ENCODE measurements at places on chromosomes 4 and X.
A peak's percentile ranks its signal among the peaks of the same experiment; 100 is the strongest.

GRCh38 chr4:88002786-88003185 is 4.6 kb upstream of the PKD2 start:
- no peak for DNase-seq

DNA sequence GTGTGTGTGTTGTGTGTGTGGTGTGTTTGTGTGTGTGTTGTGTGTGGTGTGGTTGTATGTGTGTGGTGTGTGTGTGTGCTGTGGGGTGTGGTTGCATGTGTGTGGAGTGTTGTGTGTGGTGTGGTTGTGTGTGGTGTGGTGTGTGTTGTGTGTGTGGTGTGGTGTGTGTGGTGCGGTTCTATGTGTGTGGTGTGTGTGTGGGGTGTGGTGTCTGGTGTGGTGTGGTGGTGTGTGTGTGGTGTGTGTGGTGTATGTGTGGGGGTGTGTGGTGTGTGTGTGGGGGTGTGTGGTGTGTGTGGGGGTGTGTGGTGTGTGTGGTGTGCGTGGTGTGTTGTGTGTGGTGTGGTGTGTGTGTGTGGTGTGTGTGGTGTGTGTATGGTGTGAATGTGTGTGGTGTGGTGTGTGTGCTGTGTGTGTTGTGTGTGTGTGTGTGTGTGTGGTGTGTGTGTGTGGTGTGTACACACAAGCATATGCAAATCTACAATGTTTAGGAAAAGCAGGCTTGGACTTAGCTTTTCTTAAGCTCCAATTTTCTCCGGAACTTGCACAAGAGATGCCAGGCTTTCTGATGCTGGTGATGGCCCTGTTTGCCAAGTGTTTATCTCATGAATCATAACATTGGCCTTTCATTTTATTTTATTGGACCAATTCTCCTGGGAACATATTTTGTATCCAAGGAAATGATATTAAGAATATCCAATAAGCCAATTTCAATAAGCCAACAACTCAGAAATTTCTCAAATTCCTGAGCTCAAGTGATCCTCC is 148.7 kb downstream of the SPATA18 start:
- DNase-seq, result peak; percentile 80

DNA sequence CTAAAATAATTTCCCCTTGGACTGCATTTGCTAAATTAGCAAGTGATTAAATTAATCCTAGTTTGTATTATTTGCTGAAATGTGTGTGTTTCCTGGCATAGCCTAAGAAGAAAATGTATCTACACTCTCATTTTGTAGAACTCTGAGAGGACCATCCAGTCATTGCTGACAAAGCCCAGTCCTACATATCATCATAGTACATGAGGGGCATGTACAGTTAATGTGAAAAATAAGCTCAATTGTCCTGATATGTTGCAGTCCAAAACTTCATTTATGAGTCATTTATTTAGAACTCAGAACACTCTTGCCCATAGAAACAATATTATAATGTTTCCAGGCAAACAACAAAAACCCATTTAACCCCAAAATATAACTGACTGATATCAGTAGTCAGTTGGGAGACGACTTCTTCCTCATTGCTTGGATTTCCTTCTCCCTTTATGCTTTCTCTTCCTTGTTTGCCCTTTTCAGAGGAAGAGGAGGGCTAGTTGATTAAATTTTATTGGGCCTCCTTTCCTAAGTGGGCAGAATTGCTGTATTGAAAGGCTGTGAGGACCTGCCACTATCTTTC is 26.9 kb upstream of the BBS12 start:
- DNase-seq, result no peak

GRCh38 chrX:44203791-44204190 is 139.7 kb downstream of the EFHC2 start:
- no peak for DNase-seq

- DNase-seq, result no peak
These were observed 40.2 kb downstream of the ARHGAP10 start for GRCh38 chr4:147772056-147772455.

- peak; percentile 99 for DNase-seq
These were observed 121.1 kb upstream of the SORBS2 start for GRCh38 chr4:185933078-185933581.

DNA sequence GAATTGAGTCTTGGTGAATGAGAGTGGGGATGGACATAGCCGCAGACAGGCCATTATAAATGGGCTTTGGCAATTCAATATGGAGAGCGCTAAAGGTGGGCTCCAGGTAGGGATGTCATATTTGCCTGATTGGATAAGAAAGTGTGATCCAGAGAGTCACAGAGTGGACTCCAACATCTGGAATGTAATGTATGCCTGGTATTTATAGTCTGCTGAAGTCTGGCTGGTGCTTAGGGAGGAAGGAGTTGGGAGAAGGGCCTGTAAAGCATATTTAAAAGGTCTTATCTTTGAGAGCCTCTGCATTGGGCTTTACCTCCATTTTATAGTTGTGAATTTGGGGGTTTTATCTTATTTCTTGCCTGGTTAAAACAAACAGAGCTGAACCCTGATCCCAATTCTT is 153.2 kb downstream of the GALNTL6 start:
- peak; percentile 1 for DNase-seq

GRCh38 chr4:68396756-68397155 is 46.9 kb upstream of the YTHDC1 start:
- no peak for DNase-seq

- DNase-seq, result peak; percentile 22
These were observed 71.6 kb downstream of the RASL11B start for GRCh38 chr4:52933738-52934137.

- DNase-seq, result no peak
These were observed 956 bp downstream of the SORCS2 start for GRCh38 chr4:7193030-7193958.

- DNase-seq, result peak; percentile 83
These were observed 20.7 kb downstream of the HHIP start for GRCh38 chr4:144666539-144667175.

DNA sequence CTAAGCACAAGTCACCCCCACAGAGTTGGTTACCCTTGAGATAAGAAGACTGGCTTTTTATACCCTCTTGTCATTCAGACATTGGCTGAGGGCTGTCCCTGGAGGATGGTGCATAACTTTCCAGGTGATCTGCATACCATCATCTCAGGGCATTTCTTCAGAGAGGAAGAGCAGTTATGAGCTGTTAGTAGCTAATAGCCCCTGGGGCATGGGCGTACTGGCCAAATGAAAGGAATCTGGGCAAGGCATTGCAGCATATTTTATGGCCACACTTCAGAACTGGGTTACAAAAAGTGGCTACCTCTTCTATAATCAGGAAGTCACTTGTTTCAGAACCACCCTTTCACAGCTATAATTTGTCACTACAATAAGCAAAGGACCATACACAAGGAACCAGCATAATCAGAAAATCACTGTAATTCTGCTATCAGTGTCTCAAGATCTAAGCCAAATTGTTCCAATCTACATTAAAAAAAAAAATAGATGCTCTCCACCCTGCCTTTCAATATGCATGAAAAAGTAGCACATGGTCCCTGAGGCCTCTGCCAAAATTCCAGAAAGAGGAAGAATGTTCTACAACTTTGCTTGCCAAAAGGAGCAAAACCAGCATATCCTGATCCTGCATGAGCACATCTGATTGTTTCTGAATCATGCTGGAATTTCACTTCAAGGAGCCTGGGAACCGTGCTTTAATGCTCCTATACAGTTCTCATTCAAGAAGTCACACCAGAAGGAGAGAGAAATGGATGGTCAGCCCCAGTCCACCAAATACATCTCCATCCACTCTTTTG is 92.0 kb downstream of the TMEM144 start:
- DNase-seq, result peak; percentile 74

DNA sequence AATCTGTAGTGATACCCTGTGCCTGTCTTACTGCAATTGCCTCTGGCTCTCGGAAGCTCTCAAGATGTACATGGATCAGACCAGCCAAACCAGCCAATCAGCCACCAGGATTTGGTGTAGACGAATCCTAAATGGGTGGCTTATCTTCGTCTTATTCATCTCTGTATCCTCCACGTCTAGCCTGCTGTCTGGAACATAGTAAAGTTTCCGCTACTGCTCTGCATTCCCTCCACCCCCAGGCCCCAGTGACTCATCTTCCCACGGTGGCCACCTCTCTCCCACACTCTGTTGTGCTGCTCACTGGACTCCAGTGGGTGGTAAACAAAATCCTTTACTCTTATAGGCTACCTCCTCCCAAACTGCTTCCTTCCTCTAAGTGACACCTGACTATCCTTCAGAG is 37.8 kb downstream of the SEPTIN6 start:
- peak; percentile 74 for DNase-seq

- no peak for DNase-seq
These were observed 124.0 kb downstream of the CYLC1 start for GRCh38 chrX:83984961-83985360.
